ENCODE measurements at places on chromosomes 12 and 14.

GRCh38 chr14:32010604-32011125 lies 66.4 kb upstream of the ARHGAP5 start:
- DNase-seq = no peak

GRCh38 chr12:27566159-27566558 lies 42.2 kb downstream of the PPFIBP1 start:
- DNase-seq = no peak

- DNase-seq = no peak
Observed at GRCh38 chr14:92756446-92756845, 8.0 kb upstream of the LGMN start.

- no peak for DNase-seq
Observed at GRCh38 chr12:31321186-31321896, 4.6 kb downstream of the SINHCAF start.

- DNase-seq = no peak
Observed at GRCh38 chr12:111411185-111411764, 5.6 kb downstream of the SH2B3 start.

DNA sequence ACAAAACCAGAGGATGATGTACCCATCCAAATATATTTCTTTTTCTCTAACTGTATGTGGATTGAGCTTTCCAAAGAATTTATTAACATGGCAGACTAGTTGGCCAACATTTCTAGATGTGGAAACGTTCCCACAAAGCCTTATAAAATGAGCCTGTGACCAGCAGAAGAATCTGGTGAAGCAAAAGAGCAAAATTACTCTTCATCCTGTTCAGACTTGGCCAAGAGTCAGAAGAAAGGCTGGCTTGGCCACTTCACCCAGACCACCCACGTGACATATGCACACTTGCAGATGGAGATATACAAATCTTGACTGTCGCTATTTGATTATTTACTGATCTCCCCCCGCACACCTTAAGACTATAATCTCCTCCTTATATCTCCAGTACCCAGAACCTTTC lies 96.7 kb downstream of the NUAK1 start:
- DNase-seq = no peak

DNA sequence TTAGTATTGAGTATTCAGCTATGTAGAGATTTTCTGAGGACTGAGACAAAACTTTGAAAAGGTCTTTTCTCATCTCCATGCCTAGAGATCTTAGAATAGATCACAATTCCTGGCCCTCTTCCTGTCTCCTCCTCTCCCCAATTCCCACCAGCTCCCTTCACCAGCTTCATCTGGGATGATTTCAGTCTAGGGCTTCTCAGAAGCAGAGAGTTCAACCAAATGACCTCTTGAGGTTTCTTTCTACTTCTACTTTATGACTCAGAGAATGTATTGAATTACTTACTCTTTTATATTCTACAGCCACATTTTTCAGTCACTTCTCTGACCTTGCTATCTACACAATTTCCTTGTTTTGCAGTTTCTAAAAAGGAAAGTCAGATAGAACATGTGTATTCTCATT lies 19.4 kb upstream of the SNX6 start:
- DNase-seq = no peak

- DNase-seq = no peak
Observed at GRCh38 chr12:49783917-49784676, 42.7 kb downstream of the TMBIM6 start.

DNA sequence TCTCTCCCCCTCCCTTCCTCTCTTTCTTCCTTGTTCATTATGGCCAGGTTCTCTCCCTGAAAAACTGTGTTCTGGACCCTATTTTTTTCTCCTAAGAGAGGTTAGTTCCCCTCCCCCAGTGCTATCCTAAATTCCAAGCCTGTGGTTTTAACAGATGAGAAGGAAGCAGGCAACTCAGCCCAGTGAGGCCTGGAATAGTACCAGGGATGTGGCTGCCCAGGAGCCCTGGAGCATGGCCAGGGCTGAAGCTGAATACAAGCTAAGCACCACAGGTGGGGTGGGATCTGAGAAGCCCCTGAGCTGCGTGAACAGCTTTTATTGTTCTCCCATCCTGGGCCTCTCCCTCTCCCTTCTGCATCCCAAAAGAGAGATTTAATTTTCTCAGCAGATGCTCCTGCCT lies 1581.3 kb upstream of the TMEM132C start:
- no peak for DNase-seq

DNA sequence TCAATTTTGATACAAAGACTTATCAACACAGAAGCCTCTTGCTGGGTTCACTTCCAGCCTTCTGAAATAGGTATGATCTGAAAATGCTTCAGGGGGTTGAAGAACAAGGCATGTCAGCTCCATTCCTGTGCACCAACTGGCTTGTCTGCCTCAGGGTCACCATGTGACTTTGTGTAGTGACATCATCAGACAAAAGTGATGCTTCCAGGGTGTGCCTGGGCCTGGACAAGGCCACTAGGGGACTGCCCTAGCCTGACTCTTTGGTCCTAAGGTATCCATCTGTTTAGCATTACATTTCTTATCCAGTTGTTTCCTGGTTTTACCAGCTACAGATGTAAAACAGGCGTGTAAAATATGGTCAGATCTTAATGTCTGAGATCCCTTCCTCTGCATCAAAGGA lies 155.6 kb downstream of the CAND1 start:
- no peak for DNase-seq
